ENCODE measurements at places on chromosomes 1 and 21.
A peak's percentile ranks its signal among the peaks of the same experiment; 100 is the strongest.

DNA sequence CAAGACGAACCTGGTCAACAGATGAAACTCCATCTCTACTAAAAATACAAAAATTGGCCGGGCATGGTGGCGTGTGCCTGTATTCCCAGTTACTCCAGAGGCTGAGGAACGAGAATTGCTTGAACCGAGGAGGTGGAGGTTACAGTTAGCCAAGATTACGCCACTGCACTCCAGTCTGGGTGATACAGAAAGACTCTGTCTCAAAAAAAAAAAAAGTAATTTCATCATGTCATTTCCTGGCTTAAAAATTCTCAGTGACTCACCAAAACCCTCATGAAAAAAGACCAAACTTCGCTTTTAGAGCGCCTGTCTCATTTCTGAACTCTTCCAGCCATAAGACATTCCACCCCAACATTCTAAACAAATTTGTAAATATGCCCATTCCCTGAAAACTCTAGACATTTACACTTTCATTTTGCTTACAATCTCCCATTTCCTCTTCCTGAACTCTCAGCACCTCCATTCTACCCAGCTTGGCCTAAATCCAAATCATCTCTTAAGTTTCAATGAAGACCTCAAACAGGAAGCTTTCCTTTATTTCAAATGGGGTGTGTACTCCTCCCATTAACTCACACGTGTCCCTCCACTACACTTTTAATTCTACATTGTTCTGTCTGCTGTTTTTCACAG, 50.5 kb upstream of the PRRC2C start:
- no peak for DNase-seq

DNA sequence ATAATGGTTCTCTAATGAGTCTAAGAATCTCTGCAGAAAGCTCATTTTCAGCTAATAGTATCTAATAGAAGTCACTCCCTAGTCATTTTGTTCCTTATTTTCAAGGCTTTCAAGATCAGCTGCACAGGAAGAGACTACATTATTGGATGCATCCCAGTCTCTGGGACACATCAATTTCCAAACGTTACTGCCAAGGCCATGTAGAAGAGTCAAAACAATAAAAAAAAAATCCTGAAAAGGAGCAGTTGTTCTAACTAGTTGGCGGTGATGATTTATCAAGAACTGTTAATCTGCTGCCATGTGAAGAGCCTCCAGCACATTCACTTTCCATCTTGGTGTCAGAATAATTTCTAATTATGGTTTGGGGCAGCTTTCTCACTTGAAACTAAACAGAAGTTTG, 5.7 kb downstream of the DDAH1 start:
- DNase-seq: no peak

GRCh38 chr1:35544976-35545375, 12.2 kb downstream of the KIAA0319L start:
- DNase-seq: no peak

DNA sequence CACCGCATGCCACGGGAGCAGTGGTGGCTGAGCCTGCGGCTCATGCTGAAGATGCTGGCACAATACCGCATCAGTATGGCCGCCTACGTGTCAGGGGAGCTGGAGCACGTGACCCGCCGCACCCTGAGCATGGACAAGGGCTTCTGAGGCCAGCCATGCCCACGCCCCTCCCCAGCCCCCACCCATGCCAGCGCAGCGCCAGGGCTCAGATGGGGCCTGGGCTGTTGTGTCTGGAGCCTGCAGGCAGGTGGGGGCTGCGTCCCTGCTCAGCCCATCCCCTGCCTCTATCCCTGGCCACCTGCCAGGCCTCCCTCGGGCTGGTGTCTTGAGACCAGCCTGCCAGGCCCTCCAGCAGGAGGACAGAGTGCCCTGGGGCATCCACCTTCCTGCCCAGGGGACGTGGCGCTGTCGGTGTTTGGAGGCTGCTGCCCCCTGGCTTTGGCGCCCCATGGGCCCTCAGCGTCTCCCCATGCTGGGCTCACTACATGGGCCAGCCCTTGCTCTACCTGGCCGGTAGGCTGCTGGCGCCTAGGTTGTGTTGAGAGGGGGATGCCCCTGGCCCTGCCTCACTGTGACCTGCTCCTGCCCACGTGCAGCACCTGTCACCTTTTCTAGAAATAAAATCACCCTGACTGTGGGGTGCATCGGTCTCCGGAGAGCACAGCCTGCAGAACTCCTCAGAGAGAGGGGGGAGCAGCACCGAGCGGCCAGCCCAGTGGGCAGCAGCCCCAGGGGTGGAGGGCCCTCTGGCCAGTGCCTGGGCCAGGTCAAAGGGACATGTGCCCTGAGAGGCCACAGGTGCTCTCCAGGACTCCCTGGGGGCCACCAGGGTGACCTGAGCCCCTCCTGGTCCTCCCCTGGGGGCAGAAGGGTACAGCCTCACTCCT, 12.2 kb downstream of the CFAP410 start:
- DNase-seq: no peak

- DNase-seq: peak; percentile 92
Measured at GRCh38 chr1:91582431-91582921, 81.8 kb downstream of the CDC7 start.

- no peak for DNase-seq
Measured at GRCh38 chr1:83017276-83017675, 981.7 kb downstream of the TTLL7 start.

DNA sequence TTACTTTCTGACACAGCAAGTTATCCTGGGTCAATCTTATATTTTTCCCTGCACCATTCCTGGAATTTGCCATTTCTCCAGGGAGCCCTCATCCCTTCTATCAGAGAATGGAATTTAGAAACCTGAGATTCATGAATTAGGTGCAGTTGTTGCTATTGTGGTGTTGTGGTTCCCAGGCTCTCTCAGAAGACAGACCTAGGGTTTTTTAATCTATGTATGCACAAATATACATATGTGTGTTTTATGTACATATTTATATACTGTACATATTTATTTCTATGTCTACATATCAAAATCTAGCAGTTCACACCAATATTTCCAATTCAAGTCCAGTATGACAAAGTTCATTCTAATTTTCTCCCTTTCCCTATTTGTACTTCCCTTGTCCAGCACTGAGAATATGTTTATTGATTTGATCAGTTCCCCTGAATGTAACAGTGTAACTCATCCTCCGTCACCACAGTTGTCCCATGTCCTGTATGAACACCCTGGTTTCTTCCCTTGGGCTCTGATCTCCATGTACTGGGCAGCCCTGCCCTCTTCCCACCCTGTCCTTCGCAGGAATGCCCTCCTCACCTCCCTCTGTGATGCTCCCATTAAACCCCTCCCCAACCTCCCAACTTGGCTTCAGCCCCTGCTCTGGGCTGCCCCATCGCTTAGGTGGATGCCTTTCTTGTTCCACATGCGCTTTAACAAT, 145.5 kb downstream of the VPS13D start:
- no peak for DNase-seq

DNA sequence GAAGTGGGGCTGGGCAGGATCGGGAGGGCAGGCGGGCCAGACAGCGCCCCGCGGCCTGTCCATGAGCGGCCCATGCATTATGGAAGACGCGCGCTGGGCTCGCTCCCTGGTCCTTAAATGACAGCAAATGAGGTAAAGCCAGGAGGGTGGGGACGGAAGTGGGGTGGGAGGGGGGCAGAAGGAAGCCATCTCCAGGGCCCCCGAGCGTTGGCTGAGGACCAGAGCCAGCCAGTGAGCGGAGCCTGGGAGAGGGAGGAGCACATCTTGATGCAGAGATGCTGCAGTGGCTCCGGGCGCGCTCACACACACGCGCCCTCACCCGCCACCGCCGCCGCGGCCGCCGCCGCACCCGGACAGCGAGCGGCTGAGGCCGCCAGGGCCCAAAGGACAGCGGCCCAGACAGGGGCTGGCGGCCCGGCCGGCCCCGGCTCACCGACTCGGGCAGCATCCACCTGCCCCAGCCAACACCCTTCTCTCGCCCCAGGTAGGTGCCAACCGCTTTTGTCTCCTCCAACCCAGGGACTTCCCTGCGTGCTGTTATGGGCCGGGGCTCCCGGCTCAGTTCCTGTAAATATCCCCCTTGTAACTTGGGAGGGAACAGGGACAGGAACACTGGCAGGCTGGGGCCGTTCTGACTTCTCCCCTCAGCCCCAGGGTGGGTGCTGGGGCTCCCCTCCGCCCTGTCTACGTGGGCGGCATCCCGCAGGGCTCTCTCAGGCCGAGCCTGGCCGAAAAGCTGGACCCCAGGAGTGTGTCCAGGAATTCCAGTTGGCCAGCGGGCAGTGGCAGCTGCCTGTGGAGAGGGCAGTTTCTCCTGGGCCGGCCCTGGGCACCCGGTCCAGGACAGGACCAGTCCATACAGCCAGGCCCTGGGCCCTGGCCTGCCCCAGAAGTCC, at the start of gene CNTN2:
TSS of gene CNTN2 (plus strand) at position 302 of the 896 bp plus-strand sequence. CDS start 9,974 bp downstream, outside the sequence.
- no peak for DNase-seq

DNA sequence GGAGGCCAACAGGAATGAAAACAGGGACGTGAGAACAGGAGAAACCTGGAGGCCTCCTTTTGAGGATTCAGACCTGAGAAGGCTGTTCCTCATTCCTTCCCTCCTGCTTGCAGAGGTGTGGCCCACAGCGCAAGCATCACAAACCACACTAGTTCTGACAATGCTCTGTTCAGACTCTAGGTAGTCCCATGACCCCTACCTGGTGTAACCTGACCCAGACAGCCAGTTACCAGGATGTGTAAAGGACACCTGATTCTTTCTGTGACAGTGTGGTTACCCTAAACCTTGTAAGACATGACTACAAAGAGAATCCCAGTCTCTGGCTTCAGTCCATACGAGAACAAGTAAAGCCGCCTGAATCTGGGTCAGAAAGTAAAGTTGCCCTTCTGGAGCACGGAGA, 3.2 kb downstream of the MECR start:
- DNase-seq: no peak

DNA sequence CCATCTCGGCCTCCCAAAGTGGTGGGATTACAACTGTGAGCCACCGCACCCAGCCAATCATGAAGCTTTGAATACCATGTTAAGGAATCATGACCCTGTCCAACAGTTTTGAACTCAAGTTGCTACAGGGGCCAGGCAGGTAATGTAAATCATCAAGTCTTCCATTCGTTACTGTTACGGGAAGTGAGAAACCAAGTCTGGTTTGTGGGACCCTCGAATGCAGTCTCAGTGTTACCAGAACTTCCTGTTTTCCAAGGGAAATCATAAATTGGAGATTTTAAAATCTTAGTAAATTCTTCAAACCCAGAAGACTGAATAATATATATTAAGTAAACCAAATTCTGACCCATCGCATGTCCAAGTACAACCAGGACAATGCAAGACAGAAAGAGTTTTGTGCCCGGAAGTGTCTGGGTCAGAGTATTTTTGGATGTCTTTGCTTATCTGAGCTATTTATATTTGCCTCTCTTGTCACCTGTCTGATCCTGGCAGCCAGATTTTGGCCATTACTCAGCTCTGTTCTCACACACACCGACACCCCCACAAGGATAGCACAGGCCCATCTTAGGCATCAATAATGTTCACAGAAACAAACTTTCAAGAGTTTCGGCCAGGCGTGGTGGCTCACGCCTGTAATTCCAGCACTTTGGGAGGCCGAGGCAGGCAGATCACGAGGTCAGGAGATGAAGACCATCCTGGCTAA, 8.8 kb downstream of the ATP5IF1 start:
- DNase-seq: no peak

DNA sequence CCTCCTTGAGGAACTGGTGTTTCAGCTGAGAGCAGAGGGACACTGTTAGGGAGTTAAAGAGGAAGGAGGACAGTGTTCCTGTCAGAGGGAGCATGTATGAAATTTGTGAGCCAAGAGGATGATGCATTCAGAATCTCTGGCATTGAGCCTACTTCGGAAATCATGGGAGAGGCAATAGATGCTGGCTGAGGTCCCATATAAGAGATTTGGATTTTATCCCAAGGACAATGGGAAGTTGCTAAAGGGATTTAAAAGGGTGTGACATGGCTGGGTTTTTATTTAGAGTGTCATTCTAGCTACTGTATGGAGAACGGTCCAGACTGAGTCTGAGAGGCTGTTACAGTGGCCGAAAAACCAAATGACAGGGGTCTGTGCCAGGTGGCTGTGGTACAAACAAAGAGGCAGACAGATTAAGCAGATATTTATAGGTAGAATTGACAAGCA, 403.2 kb upstream of the B3GALT2 start:
- no peak for DNase-seq

DNA sequence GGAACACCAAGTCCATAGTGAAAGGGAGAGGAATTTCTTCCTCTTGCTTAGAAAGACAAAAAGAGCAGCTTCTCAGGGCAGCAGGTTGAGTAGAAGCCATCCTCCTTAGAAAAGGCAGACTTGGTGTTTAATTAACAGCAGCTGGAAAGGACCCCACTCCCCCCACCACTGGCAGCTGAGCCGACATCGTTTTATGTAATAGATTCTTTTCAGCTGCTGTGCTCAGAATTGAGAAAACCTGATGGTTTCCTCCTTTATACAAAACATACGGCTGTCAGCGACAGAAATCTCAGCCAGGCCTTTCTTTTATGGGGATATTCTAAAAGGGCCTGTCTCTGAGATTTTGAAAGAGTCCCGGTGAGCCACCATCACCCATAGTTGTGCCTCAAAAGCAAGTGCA, 49.9 kb downstream of the MAN1C1 start:
- DNase-seq: no peak

DNA sequence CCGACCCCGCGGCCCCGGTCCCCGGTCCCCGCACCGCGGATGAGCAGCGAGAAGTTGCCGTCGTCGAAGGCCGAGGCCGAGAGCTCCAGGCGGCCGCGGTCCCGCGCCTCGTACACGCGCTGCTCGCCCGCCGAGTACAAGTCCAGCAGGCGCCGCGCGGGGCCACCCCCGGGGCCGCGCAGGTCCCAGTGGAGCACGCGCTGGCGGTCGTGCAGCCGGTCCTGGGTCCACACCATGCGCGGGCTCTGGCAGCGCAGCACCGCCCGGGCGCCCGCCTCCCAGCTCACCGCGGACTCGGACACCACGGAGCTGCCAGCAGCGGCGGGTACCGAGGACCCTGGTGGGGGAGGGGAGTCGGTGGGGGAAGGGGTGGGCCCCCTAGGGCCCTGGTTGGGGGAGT, 2.9 kb downstream of the MXRA8 start:
- no peak for DNase-seq

GRCh38 chr1:59593798-59594790, 220.7 kb upstream of the HOOK1 start:
- DNase-seq: no peak

DNA sequence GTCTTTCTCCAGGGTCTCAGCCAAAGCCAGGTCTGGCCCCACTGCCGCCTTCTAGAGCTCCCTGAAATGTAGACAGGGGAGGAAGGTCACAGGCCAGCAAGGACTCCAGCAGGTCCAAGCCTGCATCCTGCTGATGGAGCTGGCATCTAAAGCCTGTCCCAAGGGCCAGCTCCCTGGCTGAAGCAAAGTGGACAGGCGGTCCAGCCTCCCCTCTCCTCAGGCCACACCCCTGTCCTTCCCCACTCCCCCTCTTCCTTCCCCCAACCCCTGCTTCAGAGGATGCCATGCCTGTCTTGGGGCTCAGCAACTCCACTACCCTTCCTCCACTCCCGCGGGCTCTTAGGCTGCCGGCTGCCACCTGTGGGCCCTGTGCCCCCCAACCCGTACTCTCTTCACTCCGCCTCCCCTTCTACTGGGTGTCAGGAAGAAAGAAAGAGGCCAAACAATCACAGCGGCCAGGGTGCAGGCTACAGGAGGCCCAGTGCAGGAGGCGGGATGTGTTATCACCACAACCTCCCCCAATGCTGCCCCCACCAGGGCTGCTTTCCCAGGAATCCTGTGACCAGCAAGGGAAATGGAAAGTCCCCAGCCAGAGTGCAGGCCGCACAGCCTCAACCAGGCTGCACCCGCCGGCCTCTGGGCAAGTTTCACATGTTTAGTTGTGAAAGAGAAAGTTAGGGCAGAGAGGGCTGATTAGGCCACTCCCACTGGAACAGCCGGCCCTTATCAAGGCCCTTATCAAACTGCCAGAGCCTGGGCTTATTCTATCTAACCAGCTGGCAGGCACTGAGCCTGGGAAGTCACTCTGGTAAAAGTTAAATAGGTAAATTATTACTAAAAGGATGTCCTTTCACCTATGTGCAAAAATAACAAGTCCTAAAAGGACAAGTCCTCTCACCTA, 34.1 kb downstream of the ACOT7 start:
- peak; percentile 61 for DNase-seq

Data from kidney epithelial cell (primary cell).